AG08396 (cell line): ENCODE measurements at places on chromosomes 2 and 18.
A peak's percentile ranks its signal among the peaks of the same experiment; 100 is the strongest.

- no peak for DNase-seq
These were observed 640.4 kb downstream of the NR4A2 start for GRCh38 chr2:155692106-155692505.

GRCh38 chr18:41170346-41170745 lies 784.7 kb upstream of the PIK3C3 start:
- no peak for DNase-seq

GRCh38 chr2:45276914-45277313 lies 267.7 kb upstream of the SIX2 start:
- DNase-seq: no peak

DNA sequence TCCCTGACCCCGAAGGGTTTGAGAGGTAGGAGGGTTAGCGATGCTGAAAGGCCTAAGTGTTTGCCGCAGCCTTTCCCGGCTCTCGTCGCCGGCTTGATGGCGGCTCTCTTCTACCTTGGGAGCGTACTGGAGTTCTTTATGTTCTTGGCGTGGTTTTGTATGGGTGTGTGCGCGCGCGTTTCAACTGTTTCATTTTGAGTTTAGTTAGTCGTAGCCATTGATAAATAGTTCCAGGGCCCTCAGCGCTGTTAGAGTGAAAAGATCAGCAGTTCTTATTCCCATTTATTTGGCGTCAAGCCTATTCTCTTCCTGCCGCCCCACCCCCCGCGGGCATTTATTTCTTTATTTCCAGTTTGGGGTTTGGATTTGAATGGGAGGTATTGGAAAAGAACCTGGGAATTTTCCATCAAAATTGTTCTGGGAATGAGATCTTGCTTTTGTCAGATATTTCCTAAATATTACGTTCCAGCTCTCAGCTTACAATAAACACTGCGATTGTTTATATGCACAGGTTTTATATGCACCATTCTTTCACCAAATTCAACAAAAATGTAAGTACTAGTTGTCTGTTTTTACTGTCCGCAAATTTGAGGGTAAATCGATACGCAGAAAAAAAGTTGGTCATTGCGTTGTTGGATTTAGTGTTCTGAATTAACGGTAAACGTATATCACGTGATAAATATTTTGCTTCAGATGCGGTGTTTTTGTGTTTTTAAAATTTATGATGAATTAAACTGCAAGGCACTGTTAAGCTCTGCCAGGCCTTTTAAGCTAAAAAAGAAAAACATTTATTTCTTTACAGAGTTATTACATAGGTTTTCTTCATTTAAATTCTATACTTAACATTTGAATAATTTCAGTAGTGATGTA lies 954 bp downstream of the CCNT2 start:
- peak; percentile 40 for DNase-seq

- no peak for DNase-seq
These were observed 61.2 kb upstream of the LRRTM1 start for GRCh38 chr2:80365762-80366161.

DNA sequence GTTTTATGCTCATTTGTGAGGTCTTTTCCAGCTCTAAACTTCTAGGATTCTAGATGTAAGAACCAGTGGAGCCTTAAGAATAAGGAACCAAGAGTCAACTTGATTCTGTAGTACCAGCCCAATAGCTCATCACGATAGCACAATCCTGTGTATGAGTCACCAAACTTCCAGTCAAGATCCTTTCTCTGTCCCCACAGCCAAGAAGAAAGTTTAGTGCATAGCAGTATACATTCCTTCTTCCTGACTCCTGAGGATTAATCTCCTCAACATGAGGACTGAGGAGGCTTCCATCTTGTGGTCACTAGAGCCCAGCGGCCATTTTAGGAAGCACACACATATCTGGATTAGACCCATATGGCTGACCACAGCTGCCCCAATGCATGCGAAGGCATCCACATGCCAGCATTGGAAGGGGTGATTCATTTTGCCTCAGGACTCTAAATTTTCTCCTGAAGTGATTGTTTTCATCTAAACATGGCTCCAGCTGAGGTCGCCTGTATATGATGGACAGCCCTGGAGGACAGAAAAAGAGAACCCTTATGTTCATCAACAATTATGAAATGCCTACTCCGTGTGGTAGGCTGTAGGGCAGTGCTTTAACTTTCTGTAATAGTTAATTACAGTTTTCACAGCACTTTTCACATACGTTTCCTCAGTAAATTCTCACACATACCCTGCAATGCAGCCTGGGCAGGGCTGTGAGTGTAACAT lies 53.5 kb downstream of the RASGRP3 start:
- DNase-seq: peak; percentile 83

DNA sequence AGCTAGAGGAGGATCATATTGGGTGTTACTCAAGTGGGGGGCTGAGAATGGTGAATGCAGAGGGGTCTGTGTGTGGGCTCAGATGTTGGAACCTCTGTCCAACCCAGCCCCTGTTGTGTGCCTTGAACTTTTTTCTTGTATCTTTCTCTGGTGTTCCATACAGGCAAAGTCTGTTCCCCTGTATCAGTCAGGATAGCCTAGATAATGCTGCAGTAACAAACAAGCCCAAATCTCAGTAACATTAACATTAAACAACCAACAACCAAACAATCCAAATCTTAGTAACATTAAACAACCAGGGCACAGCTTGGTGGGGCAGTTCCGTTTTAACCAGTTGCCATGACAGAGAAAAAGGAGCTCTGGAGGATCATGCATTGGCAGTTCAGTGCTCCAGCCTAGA lies 103.7 kb downstream of the CTIF start:
- no peak for DNase-seq

DNA sequence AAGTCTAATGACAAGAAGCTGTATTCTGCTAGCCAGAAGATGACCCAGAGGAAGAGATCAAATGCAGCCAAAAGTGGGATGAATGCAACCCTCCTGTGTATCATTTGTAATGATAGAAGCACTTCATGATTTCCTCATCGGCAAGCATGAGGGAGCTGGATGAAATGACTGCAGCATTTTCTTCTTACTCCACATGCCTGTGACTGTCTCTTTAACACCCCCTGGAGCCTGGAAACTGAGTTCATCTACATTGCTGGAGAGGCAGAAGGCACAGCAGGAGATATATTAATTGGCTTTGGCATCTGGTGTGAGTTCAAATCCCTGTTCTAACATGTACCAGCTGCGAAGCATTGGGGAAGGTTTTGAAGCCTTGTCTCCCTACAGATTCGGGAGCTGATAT lies 37.7 kb downstream of the ID2 start:
- DNase-seq: no peak

DNA sequence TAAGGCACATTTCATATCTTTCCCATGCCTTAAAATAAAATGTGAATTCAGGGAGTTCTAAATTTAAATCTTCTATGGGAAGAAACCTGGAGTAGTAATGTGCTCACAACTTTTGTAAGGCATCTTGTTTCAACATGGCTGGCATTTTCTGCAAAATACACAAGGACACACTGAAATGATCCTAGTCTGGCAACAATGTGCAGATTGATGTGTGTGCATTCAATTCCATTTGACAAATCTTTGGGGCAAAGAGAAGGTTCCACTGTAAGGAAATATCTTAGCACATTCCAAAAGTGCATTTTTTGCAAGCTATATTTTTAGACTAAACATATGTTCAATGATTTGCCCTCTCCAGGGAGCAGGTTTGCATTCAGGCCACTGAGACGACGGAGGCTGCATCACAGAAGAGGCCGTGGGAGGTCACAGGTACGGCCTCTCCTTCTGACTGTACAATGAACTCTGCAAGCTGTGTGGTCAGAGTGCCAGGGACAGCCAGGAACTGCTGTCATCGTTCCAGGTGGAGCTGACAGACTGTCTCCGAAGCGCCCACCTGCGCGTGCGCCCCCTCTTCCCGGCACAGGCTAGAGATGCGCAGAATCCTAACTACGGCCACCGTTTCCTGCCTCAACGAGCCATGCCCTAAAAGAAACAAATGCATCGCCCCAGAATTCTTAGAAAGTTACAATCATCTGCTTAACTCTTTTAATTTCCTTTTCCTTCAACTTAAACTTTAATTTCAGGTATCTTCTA lies 149.2 kb upstream of the POU3F3 start:
- no peak for DNase-seq

- DNase-seq: no peak
These were observed at the start of gene PRLH for GRCh38 chr2:237566401-237567235. Gene PRLH, plus strand, starts transcription at chr2:237566574. Its CDS starts 0 bp downstream, at chr2:237566574.

- DNase-seq: no peak
These were observed 77.4 kb downstream of the PTGR3 start for GRCh38 chr18:75131381-75132000.
